SJCRH30 (cell line): ENCODE measurements at places on chromosomes 16 and 17. TPM values are rescaled to one million over a fixed set of nuclear protein-coding genes. Genes with fewer than 3 reads are reported as not detected.

GRCh38 chr16:88494335-88495154 is 41.5 kb downstream of the ZFPM1 start:
- no peak overlapping the region for H3K4me3 ChIP-seq
- H3K27me3 ChIP-seq: no peaks in the 10 kb centered on the region
- no peaks in the 10 kb centered on the region; the same call in 1 of the 2 replicates for H3K4me1 ChIP-seq
- no peak overlapping the region for H3K27ac ChIP-seq
- no peak for DNase-seq

DNA sequence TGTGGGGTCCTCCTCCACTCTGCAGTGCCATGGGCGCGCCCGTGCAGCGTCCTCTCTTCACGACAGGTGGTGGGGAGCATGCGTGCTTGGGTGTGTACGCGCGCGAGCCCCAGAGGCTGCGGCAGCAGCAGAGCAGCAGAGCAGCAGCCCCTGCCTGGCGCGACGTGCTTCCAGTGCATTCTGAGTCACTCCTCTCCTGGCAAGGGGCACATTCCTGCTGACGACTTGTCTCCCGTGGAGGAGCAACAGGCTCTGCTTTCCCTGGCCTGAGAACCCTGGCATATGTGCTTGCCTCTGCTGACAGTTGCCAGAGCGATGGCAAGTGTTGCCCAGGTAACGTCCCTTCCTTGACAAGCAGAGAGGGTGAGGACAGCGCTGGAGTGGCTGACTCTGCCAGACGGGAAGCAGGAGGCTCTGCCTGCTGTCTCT is 133.8 kb upstream of the PLCG2 start:
- H3K27ac ChIP-seq: no peak overlapping the region; the same call in 1 of the 2 replicates
- peak; percentile 63 for DNase-seq
- peaks cover 27% of the 10 kb centered on the region for H3K4me1 ChIP-seq
- no peaks in the 10 kb centered on the region for H3K27me3 ChIP-seq
- no peaks in the 10 kb centered on the region for H3K36me3 ChIP-seq

- no peaks in the 10 kb centered on the region for H3K36me3 ChIP-seq
- H3K4me3 ChIP-seq: no peak overlapping the region
- no peak overlapping the region for H3K27ac ChIP-seq
- H3K27me3 ChIP-seq: peaks cover 6% of the 10 kb centered on the region; the same call in 1 of the 2 replicates
These were observed 43.5 kb downstream of the TBX21 start for GRCh38 chr17:47776330-47777197.

DNA sequence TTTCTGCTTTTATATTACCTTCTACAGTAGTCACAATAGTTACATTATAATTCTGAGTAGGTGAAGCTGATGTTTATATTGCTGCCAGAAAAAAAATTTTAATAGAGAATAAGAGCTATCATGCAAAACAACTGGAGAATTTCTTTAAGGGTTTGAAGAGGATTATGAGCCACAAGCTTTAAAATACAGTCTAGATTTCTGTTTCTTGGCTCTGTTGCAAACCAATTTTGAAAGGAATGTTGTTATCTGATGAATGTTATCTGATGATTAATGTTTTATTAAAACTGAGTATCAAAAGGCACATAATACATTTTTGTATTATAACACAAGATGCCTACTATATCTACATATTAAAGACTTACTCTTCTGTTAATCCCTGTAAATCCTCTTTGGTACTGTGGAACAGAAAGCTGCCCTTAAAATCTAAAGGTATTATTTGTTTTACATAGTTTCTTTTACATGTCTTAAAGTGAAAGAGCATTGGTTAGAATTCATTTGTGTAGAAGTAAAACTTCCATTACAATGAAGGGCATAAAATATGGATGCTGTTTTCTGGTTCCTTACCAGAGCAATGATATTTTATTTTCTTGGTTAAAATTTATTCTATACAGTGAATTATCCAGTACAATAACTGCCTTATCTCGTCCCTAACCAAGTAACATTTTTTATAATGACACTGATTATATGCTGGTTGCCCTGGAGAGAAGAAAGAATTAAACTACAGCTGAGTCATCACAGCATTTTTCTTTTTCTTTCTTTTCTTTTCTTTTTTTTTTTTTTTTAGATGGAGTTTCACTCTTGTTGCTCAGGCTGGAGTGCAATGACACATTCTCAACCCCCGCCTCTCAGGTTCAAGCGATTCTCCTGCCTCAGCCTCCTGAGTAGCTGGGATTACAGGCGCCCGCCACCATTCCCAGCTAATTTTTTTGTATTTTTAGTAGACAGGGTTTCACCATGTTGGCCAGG is 205.7 kb downstream of the TANC2 start:
- H3K36me3 ChIP-seq: no peaks in the 10 kb centered on the region
- no peak for DNase-seq
- H3K27ac ChIP-seq: no peak overlapping the region

Gene PRR15L
- total RNA-seq: not detected in 2 replicates

Gene TBC1D26
- 0.05 and 0.12 TPM in 2 replicates for total RNA-seq
